A549 treated with dexamethasone at 1 μM for 4 hours (cell line): ENCODE measurements at places on chromosomes 5 and 9. TPM values are rescaled to one million over a fixed set of nuclear protein-coding genes. Genes with fewer than 3 reads are reported as not detected.

DNM1 gene
- total RNA-seq, result 62.4 to 106 TPM (median 95.8 TPM) in 5 replicates

UBE2B gene
- 52.5 to 69.5 TPM (median 59.5 TPM) in 5 replicates for total RNA-seq

LCN15 gene
- total RNA-seq, result 0.09 TPM in 2 of 5 replicates, not detected in the others

SRD5A1 gene
- total RNA-seq, result 18.7 to 29.0 TPM (median 27.7 TPM) in 5 replicates

PCDHA5 gene
- 0.52 to 0.95 TPM (median 0.85 TPM) in 5 replicates for total RNA-seq
